Stimulated activated CD4-positive, alpha-beta T cell treated with anti-CD3 and anti-CD28 coated beads, Interleukin-15, amount 100 ng/mL, for 1 hour (primary cell): ENCODE measurements at places on chromosomes 12 and 14.

DNA sequence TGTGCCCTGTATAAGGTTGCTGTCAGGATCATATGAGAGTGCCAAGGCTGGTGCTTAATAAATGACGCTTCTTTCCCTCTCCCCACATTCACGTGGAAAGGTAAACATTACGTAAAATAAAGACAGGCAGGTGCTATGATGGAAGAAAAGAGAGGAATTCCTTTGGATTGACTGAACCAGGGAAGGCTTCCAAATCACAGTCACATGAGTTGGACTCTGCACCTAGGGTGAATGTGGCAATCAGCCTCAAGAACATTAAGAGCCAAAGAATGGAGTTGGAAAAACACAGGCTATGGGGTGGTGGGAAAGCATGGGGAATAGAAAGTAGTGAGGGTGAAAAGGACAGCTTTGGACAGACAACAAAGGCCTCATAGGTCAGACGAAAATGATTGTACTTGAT lies 473.1 kb downstream of the VRK1 start:
- DNase-seq: no peak

DNA sequence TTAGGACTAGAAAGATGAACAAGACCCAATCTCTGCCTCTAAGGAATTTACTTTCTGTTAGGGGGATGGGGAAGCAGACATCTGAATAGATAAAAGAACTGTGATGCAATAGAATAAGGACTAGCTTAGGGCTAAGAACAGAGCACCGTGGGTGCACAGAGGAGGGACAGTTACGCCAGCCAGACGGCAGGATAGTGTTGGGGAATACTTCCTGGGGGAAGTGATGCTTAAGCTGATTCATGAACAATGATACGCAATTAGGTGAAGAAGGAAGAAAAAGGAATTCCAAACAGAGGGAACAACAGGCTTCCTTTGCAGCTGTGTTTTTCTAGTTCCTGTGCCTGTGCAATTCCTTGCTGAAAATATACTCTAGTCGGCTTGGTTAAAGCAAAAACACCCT lies 501.1 kb downstream of the APAF1 start:
- no peak for DNase-seq

DNA sequence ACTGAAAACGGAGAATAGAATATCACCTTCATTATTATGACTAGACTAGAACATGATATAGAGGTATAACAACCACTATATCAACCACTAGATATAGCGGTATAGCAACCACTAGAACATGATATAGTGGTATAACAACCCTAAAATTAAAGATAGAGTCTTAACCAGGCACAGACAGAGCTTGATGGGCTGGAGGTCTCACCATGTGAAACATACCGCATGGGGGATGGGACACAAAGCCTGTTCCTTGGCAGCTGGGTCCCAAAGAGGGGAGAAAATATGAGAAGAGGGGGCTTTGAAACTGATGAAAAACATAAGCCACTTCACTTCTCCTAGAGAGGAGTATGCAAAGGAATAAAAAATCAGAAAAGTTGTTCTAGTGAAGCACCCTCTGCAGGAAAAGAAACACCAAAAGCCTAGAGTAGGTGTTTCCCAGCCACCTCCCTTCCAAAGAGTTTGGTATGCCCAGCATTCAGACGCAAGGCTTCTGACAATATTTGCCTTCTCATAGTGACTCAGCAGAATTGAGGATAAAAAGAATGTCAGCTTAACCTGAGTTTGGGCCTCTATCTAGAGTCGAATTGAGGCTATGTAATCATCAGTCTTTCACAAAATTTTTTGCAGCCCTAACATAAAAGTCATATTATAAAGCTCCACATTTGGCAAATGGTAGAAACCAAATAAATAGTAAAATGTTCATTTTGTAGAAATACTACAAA lies 316.4 kb downstream of the NOVA1 start:
- DNase-seq: no peak

- no peak for DNase-seq
Measured at GRCh38 chr12:21438643-21439042, 1.2 kb downstream of the PYROXD1 start.

DNA sequence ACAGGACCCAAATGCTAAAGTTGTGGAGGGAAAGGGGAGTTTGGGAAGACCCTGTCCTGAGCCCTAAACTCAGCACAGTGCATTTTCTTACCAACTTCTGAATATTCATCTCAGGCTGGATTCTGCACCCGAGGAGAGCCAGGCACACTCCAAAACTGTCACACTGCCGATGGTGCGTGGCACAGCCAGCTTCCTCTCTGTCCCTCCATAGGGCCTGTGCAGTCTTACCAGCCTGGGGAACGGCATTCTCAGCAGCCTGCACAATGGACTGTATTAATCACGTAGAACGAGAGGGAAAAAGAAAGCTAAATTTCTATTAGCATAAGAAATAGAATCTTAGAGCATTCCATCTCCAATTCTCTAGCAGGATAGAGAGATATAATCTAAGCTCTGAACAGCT lies 71.3 kb upstream of the GPATCH2L start:
- no peak for DNase-seq

GRCh38 chr12:108234158-108234557 lies 105.0 kb downstream of the CMKLR1 start:
- DNase-seq: no peak

DNA sequence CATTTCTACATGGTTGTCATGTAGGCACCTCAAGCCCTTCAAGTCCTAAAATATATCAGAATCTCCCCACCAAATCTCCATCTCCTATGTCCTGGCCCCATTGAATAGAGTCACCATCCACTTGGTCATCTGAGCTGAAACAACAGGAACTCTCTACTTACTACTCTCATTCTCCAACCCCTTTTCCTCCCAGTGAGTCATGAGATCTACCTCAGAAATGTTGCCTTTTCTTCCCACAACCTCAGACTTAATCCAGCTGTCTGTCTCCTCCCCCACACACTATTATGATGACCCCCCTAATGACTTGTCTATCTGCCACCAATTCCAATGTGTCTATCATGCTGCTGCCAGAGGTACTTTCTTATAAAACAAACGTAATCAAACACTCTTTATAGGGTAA lies 72.3 kb upstream of the TMEM263 start:
- no peak for DNase-seq

- no peak for DNase-seq
Measured at GRCh38 chr14:91229743-91230200, 14.7 kb downstream of the GPR68 start.

DNA sequence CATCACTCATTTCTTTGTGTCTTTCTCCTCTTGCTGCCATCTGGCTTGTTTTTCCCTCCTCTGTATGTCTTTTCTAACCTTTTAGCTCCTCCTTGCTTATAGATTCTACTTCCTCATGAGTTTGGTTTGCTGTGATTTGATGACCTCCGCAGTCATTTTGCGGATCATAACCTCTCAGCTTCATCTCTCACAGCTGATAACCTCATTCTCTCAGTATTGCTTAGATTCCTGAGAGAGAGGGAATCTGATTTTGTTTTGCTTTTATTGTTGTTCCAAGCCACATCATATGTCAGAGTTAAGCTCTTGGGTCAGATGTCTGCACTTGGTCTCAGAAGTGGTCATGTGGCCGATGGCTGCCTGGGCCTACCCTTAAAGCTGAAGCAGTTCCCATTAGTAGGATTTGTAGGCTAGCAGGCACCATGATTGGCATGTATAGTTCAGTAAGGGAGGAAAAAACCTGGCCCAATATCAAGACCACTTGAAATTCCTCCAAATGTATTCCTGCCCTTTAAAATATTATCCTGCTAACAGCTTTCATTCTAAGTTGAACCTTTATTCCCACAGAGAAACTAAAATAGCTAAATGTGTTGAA lies 13.5 kb downstream of the ZNF664 start:
- no peak for DNase-seq
